Activated T-helper 2 cell treated with anti-CD3 and anti-CD28 coated beads, Interferon-gamma antibody, Interleukin-2, Interleukin-4, amounts not matched to agents 10 μg/mL and 5 μg/mL and 100 μg/mL, durations not matched to agents 14 hours and 24 hours and 36 hours (primary cell): ENCODE measurements at places on chromosomes 3 and 15.

DNA sequence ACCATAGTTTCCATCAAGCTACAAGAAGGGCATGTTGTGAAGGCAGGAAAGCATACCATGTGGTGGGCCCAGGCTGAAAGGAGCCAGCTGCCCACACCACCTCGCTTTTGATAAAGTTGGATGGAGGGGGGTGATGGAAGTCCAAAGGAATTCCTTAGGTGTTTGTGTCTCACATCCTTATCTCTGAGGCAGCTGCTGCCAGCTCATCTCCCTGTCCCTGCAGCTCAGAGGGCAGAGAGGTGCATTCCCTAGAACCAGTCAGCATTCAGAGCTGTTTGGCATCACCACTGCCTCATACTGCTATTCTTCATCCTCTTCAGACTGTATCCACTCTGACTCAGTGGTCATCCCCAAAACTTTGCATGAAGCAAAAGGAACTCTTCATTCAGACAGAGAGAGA, 141.5 kb upstream of the BFSP2 start:
- H3K27ac ChIP-seq: no peak overlapping the region
- peaks cover 8% of the 10 kb centered on the region for H3K27me3 ChIP-seq
- no peak for DNase-seq
- no peak overlapping the region for H3K4me3 ChIP-seq
- peaks cover 8% of the 10 kb centered on the region for H3K4me1 ChIP-seq

- DNase-seq: peak; percentile 39
- no peak overlapping the region for H3K4me3 ChIP-seq
- no peaks in the 10 kb centered on the region for H3K27me3 ChIP-seq
These were observed 34.9 kb downstream of the PRKCD start for GRCh38 chr3:53195602-53196574.

- H3K27ac ChIP-seq: no peak overlapping the region
- no peaks in the 10 kb centered on the region for H3K4me1 ChIP-seq
- no peak overlapping the region for H3K4me3 ChIP-seq
- H3K27me3 ChIP-seq: peaks cover 6% of the 10 kb centered on the region
- no peaks in the 10 kb centered on the region for H3K36me3 ChIP-seq
These were observed 137.8 kb downstream of the RORA start for GRCh38 chr15:61091289-61091616.

DNA sequence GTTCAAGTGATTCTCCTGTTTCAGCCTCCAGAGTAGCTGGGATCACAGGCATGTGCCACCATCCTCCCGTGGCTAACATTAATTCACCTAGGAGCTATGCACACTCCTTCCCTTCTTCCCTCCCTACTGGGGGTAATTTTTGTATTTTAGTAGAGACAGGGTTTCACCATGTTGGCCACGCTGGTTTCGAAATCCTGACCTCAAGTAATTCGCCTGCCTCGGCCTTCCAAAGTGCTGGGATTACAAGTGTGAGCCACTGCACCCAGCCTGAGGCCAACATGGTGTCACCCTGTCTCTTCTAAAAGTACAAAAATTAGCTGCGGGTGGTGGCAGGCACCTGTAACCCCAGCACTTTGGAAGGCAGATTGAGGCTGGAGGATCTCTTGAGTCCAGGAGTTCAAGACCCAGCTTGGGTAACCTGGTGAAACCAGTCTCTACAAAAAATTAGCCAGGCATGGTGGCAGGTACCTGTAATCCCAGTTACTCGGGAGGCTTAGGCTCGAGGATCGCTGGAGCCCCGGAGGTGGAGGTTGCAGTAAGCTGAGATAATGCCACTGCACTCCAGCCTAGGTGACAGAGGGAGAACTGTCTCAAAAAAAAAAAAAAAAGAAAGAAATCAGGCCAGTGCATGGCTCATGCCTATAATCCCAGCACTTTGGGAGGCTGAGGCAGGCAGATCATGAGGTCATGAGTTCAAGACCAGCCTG, 6.1 kb downstream of the RNU5B-1 start:
- no peak overlapping the region for H3K4me3 ChIP-seq
- H3K36me3 ChIP-seq: no peaks in the 10 kb centered on the region
- H3K27ac ChIP-seq: no peak overlapping the region
- DNase-seq: no peak

GRCh38 chr15:73927003-73927475, 777 bp downstream of the LOXL1 start:
- peaks cover 9% of the 10 kb centered on the region for H3K27me3 ChIP-seq
- no peaks in the 10 kb centered on the region for H3K36me3 ChIP-seq
- H3K27ac ChIP-seq: no peak overlapping the region
- DNase-seq: no peak
- peak overlapping the region; percentile 39 for H3K4me3 ChIP-seq

GRCh38 chr3:141661229-141662196, 76.6 kb upstream of the RNF7 start:
- H3K27me3 ChIP-seq: peaks cover 78% of the 10 kb centered on the region
- H3K4me3 ChIP-seq: no peak overlapping the region
- DNase-seq: no peak
- no peaks in the 10 kb centered on the region for H3K36me3 ChIP-seq
- H3K27ac ChIP-seq: no peak overlapping the region
- peaks cover 1% of the 10 kb centered on the region for H3K4me1 ChIP-seq

DNA sequence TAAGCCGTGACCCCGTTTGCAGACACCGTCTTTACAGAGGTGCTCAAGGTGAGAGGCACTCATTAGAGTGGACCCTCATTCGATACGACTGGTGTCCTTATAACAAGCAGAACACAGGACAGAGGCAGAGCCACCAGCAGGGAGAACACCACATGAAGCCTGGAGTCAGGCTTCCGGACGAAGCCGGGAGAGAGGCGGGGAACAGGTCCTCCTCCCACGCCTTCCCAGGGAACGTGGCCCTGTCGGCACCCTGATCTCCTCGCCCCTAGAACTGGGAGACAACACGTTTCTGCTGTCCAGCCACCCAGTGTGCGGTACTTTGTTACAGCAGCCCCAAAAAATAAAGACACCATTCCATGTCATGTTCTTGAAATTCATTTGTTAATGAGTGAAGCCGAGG, 33.6 kb downstream of the ZDHHC19 start:
- H3K4me1 ChIP-seq: peaks cover 38% of the 10 kb centered on the region
- DNase-seq: no peak
- no peaks in the 10 kb centered on the region for H3K27me3 ChIP-seq
- H3K27ac ChIP-seq: peak overlapping the region; percentile 68

GRCh38 chr3:61954097-61954540, 392.7 kb downstream of the PTPRG start:
- H3K4me3 ChIP-seq: no peak overlapping the region
- DNase-seq: no peak
- H3K27me3 ChIP-seq: no peaks in the 10 kb centered on the region
- H3K36me3 ChIP-seq: no peaks in the 10 kb centered on the region
- H3K4me1 ChIP-seq: no peaks in the 10 kb centered on the region

- no peaks in the 10 kb centered on the region for H3K36me3 ChIP-seq
- H3K4me3 ChIP-seq: no peak overlapping the region
- no peaks in the 10 kb centered on the region for H3K27me3 ChIP-seq
- no peak for DNase-seq
- no peak overlapping the region for H3K27ac ChIP-seq
- peaks cover 19% of the 10 kb centered on the region for H3K4me1 ChIP-seq
These were observed 30.9 kb downstream of the EAF1 start for GRCh38 chr3:15458212-15458780.

GRCh38 chr3:142931222-142931621, 32.3 kb downstream of the PAQR9 start:
- no peak for DNase-seq
- H3K4me3 ChIP-seq: no peak overlapping the region
- peaks cover 18% of the 10 kb centered on the region for H3K27me3 ChIP-seq
- H3K4me1 ChIP-seq: no peaks in the 10 kb centered on the region
- no peaks in the 10 kb centered on the region for H3K36me3 ChIP-seq

DNA sequence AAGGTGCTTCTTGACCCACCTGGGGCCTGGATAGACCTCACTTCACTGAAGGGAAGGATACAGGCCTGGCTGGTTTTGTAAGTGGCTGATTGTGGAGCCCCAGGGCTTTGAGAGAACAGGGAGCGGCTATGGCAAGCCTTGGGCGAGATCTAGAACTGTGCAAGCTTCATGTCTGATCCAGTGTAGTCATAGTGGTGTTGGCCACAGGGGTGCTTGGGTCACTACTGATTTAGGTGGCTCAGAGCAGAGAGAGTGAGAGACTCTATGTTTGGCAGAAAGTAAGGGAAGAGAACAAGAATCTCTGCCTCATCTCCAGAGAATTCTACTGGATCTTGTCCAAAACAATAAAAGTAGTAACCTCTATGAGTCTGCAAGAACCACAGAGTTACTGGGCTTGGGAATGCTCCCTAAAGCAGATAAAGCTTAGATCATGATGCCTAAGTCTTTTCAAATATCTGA, 394.2 kb upstream of the EPHA3 start:
- H3K36me3 ChIP-seq: no peaks in the 10 kb centered on the region
- no peak overlapping the region for H3K4me3 ChIP-seq
- no peak overlapping the region for H3K27ac ChIP-seq
- H3K27me3 ChIP-seq: no peaks in the 10 kb centered on the region
- no peaks in the 10 kb centered on the region for H3K4me1 ChIP-seq
- DNase-seq: no peak

DNA sequence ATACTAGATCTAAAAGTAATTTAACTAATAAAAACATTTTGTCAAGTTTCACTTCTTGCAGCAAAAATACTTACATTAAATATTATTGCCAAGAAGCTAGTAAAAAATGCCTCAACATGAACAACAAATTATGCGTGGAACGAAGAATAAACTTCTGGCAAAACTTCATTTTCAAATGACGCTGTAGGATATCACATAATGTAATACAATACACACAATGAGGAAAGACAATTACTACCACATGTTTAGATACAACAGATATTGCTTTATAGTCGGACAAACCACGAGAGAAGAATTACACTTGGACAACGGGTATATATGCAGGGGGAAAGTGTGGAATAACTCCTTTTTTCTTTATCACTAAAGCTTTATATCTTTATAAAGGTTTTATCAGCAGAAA, 21.6 kb downstream of the P3H2 start:
- no peak overlapping the region for H3K4me3 ChIP-seq
- H3K27ac ChIP-seq: no peak overlapping the region
- no peaks in the 10 kb centered on the region for H3K36me3 ChIP-seq
- DNase-seq: no peak
- H3K27me3 ChIP-seq: peaks cover 15% of the 10 kb centered on the region

DNA sequence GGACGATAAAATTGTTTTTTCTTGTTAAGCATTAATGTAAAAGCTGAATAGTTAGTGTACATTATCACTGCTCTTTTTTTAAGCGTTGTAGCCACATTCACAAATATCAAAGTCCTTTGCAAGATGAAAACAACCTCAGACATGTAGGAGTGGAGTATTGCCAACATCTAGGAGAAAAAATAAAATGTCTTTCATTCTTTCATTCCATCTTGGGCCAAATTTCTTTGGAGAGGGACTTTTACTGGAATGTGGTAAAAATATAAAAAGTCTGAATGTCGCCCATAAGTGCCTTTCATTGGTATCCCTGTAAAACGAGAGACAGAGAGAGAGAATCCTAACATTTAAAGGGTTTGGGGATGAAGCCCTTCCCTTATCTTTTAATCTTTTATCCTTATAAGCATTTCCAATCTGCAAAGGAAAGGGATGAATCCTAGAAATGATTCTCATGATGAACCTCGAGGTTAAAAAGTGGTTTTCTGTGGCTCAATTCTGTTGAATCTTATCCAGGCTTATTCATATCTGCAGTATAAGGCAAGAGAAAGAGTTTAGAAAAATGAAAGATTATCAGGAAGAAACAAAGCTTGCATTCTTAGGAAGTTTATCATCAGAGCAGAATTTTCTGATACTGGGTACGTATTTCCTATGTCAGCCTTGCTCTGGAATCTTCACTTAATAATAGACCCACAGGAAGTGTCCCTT, 1031.7 kb downstream of the MCTP2 start:
- no peak overlapping the region for H3K27ac ChIP-seq
- no peak for DNase-seq
- H3K4me1 ChIP-seq: peaks cover 18% of the 10 kb centered on the region
- H3K4me3 ChIP-seq: no peak overlapping the region
- H3K27me3 ChIP-seq: peaks cover 64% of the 10 kb centered on the region

DNA sequence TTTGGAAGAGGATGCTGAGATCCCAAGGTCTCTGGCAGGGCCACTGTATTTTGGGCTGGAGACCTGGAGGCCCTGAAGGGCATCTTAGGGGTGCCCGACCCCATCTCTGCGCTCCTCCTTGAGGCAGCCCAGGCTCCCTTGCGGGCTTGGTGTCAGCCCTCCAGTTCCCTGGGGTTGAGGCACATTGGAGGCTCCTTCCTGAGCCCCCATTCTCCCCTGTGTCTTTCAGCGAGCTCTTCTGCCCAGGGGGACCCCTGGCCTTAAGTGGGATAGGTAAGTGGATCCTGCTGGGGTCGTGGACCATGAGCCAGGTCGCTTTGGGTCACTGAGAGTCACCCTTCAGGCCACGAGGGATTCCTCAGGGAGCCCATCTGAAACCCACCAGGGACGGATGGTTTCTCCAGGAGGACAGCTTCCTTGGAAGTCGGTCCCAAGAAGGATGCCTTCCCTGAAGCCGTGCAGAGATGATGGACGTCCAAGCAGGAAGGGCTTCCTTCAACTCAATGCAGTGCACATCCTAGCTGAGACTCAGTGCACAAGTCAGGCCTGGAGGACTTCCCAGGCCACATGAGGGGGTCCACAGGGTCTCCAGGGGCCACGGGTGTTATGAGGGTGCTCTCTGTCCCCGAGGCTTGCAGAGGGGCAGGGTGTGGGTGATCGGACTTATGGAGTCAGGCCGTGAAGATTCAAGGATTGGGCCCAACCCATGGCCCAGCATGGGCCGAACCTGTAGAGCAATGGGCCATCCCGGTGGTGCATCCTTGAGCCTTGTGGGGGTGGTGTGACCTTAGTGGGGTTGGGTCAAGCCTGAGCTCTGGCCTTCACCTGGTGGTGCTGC, 224.3 kb downstream of the SNRPN start:
- no peaks in the 10 kb centered on the region for H3K36me3 ChIP-seq
- no peaks in the 10 kb centered on the region for H3K4me1 ChIP-seq
- no peak overlapping the region for H3K27ac ChIP-seq
- H3K27me3 ChIP-seq: no peaks in the 10 kb centered on the region
- H3K4me3 ChIP-seq: no peak overlapping the region

- peaks cover 2% of the 10 kb centered on the region for H3K36me3 ChIP-seq
- H3K4me3 ChIP-seq: no peak overlapping the region
- no peaks in the 10 kb centered on the region for H3K27me3 ChIP-seq
These were observed 17.5 kb upstream of the HACD2 start for GRCh38 chr3:123602325-123602724.

- no peak overlapping the region for H3K4me3 ChIP-seq
- H3K27me3 ChIP-seq: no peaks in the 10 kb centered on the region
- H3K27ac ChIP-seq: no peak overlapping the region
- H3K36me3 ChIP-seq: no peaks in the 10 kb centered on the region
These were observed 328.9 kb upstream of the RBMS3 start for GRCh38 chr3:28951772-28952556.

DNA sequence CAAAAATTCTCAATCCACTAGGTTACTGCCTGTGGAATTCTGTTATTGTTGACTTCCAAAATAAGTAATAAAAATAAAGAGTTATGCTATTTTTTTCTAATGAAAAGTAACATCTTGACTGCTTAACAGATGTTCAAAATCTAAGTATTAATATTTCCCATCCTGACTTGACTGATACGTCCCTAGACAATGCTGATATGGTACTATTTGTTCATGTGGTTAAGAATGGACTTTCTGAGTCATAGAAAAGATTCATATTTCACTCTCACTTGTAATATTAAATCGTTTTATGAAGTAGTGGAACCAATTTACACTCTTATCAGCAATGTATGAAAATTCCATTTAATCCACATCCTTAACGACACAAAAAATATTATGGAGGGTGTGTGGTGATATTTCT, 104.8 kb upstream of the PLSCR5 start:
- no peaks in the 10 kb centered on the region for H3K4me1 ChIP-seq
- no peak overlapping the region for H3K4me3 ChIP-seq
- H3K36me3 ChIP-seq: no peaks in the 10 kb centered on the region
- DNase-seq: no peak
- no peak overlapping the region for H3K27ac ChIP-seq
- H3K27me3 ChIP-seq: no peaks in the 10 kb centered on the region
